ENCODE measurements at places on chromosomes 3 and 15.

DNA sequence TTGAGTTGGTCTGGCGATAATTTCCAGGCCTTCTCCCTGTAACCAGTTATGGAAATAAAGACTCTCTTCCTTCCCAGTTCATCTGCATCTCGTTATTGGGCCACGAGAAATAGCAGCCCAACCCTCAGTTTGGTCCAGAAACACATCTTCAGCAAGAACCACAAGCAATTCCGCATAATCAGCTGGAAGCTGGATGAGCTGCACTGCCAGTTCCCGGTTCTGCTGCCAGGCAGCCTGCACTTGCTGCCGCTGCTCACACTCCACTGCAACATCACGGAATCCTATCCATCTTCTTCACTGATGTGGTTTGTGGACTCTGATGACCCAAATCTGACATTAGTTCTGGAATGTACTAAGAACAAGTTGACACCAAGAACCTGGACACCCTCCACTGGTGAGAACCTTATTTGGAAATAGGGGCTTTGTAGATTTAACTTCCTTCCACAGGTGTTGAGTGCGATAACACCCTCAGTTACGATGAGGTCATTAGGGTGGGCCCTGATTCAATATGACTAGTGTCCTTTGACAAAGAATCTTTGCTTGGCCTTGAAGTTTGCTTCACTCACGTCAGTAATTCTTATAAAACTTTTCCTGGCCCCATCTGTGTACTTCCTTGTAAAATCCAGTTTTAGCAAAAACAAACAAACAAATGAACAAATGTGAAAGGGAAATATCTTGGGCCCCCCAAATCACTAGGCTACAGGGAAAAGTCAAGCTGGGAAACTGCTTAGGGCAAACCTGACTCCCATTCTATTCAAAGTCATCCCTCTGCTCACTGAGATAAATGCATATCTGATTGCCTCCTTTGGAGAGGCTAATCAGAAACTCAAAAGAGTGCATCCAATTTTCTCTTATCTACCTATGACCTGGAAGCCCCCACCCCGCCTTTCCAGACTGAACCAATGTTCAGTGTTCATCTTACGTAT, 221.9 kb upstream of the PROK2 start:
- no peak for DNase-seq

GRCh38 chr3:112366522-112366921, 33.6 kb downstream of the CD200 start:
- no peak for DNase-seq

DNA sequence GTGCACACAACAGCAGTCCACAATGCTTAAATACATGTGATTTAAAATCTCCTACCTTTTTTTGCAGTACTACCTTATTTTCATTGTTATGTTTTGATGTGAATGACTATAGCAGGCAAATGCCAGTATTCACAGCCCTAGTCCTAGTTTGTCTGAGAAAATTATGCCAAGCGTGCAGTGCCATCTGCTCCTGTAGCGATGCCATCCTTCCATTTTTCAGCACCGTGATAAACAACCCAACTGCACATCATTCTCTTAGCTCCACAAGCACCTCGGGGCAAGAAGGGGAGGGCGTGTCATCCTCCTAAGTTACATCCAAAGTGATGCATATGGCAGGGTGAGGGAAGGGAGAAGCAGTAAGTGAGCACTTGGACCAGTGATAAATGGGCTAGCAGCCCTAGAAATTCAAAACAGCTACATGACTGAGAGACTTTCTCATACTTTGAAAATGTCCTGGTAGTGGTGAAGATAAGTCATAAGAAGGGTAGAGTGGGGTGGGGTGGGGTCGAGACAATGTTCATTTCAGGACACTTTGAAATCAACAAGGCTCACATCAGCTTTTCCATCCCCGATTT, 198.8 kb downstream of the LSAMP start:
- no peak for DNase-seq

DNA sequence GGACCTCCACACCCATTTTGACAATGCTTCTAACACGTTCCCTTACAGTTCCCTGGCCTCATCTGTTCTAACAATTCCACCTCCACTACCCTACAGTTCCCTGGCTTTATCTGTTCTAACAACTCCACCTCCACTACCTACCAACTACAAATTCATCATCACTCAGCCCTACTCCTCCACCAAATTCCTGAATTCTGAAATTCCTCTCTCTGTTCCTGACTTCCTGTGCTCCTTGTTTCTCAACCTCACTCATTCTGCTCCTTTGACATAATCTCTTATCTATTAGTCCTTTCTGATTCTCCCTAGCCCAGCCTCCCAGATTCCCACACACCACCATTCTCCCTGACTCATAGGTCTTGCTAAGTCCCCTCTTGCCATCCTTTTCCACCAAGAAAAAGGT, 22.5 kb downstream of the UPK1B start:
- DNase-seq = no peak

GRCh38 chr3:89912031-89912430, 804.6 kb downstream of the EPHA3 start:
- DNase-seq = no peak

- no peak for DNase-seq
Observed at GRCh38 chr3:152943645-152944044, 108.7 kb downstream of the P2RY1 start.

GRCh38 chr3:197801891-197802778, 11.1 kb downstream of the LRCH3 start:
- DNase-seq = no peak

DNA sequence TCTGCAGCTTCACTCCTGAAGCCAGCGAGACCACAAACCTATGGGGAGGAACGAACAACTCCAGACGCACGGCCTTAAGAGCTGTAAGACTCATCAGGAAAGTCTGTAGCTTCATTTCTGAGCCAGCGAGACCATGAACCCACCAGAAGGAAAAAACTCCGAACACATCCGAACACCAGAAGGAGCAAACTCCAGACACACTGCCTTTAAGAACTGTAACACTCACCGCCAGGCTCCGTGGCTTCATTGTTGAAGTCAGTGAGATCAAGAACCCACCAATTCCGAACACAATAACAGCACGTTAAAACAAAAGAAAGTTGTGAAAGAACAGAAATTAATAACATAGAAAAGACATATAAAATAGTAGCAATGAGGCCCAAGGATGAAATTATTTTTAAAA, 300.5 kb upstream of the MDFIC2 start:
- DNase-seq = no peak

- no peak for DNase-seq
Observed at GRCh38 chr3:178749471-178749870, 213.2 kb downstream of the KCNMB2 start.

- DNase-seq = no peak
Observed at GRCh38 chr3:37054370-37054769, 61.1 kb downstream of the MLH1 start.

DNA sequence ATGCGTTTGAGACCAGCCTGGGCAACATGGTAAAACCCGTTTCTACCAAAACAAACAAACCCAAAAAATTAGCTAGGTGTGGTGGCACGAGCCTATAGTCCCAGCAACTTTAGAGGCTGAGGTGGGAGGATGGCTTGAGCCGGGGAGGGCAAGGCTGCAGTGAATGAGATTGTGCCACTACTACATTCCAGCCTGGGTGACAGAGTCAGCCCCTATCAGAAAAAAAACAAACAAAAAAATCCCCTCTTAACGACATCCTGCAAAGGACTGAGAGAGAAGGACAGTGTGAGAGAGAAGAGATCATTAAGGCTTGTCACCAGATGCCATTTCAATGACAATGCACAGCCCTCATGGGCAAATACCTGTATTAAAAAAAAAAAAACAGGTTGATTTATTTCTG, 266.7 kb upstream of the ATP10A start:
- no peak for DNase-seq

DNA sequence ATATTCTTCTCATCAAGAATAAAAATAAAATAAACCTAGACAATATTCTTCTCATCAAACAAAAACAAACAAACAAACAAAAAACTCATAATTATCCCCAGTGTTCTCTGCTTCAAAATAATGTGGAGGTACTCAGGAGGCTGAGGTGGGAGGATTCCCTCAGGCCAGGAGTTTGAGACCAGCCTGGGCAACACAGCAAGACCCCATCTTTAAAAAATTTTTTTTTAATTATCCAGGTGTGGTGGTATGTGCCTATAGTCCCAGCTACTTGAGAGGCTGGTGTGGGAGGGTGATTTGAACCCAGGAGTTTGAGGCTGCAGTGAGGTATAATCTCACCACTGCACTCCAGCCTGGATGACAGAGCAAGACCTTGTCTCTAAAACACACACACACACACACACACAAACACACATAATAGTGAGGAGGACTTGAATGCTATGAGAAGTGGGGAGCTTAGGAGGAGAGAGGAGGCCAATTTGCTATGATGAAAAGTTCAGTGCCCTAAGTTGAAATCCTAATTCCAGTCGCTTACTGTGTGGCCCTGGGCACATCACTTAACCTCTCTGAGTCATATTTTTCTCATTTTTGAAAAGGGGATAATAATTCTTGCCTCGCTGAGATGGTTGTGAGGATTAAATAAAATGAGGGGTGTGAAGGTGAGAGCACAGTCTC, 35.8 kb upstream of the HERC1 start:
- DNase-seq = no peak

- DNase-seq = no peak
Observed at GRCh38 chr15:28879551-28879950, 6.2 kb upstream of the APBA2 start.

- no peak for DNase-seq
Observed at GRCh38 chr3:122572940-122573412, 4.5 kb upstream of the PARP15 start.

GRCh38 chr3:138188013-138188730, 1.1 kb downstream of the ARMC8 start:
- DNase-seq = no peak

DNA sequence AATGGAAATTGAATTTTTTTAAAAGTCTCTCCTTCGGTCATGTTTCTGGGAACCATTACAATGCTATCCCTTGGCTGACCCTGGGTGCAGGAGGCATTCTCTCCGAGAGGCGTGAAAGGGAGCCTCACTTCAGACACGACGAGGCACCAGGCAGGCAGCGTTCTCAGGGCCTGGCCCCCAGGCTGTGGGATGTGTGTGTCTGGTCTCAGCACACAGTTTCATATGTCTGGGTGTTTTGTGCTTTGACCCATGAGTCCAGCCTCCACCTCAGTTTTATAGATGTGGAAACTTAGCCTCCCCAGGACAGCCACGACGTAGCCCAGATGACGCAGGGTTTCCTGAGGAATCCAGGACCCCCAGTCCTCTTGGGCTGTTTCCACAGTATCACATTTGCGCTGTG, 34.0 kb downstream of the FGD5 start:
- DNase-seq = no peak

DNA sequence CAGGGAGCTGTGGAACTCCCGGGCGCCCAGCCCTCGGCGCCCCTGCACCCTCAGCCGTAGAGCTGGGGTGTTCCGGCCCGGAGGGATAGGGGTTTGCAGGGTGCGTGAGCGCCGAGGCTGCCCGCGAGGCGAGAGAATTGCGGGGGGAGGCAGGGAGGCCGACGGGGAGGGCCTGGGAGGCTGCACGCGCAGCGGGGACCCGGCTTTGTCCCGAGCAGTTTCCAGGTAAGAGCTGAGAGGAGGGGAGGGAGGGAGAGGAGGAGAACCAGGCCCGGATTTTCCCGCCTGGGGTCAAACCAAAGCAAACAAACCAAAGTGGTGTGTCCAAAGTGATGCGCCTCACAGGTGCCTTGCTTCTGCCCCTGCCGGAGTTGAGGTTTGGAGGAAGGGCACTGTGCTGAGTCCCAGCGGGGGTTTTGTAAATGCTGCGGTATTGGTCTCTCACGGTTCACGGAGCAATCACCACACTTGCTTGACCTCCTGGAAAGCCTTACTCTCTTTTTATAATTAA, 146.4 kb downstream of the TJP1 start:
- no peak for DNase-seq

DNA sequence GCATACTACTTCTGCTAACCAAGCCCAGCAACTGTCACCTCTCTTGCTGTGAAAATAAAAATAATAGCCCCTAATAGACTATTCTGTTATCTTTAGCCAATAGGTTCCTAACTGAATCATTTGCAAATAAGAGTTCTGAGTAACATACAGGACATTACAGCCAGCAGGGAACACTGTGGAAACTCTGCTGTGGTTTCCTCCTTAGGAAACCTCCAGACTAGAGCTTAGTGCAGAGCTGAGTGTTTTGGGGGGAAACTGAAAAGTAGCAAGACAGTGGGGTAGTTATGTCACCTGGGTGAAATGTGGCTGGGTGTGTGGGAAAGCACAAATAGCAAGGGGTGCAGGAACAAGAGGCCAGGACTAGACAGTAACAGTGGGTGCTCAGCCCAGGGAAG, 32.4 kb downstream of the DZIP1L start:
- no peak for DNase-seq

GRCh38 chr3:119585208-119585607, 5.9 kb downstream of the ADPRH start:
- no peak for DNase-seq

- DNase-seq = no peak
Observed at GRCh38 chr3:8931342-8931741, 31.9 kb downstream of the RAD18 start.

- no peak for DNase-seq
Observed at GRCh38 chr3:133152056-133152455, 113.9 kb downstream of the TMEM108 start.

GRCh38 chr3:105177576-105177975, 189.1 kb upstream of the ALCAM start:
- DNase-seq = no peak

- DNase-seq = no peak
Observed at GRCh38 chr15:39934397-39935071, 619 bp downstream of the EIF2AK4 start.

- no peak for DNase-seq
Observed at GRCh38 chr15:70584838-70585706, 178.3 kb downstream of the UACA start.

GRCh38 chr3:55897573-55898224, 410.6 kb upstream of the WNT5A start:
- DNase-seq = no peak

DNA sequence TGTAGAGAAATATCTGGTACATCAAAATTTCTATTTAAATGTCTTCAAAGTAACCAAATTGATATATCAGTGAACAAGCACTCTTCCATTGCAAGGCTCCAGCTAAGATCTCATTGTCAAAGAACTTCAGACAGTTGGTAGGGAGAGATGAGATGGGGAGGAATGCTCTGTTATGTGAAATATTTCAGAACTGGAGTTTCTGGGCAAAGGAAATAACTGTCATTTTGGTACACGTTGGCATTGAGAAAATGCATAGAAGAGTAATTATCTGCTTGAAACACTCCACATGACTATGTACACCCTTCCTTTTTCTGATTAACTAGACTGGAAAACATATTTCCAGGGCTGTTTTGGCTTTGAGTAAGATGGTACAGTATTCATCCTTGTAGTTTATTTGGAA, 297.5 kb upstream of the RASGRP1 start:
- no peak for DNase-seq

- peak; percentile 17 for DNase-seq
Observed at GRCh38 chr15:29124581-29125381, 144.8 kb downstream of the NSMCE3 start.

All from AG04449 (cell line).